ENCODE measurements at places on chromosomes 6 and 20.

- no peak for DNase-seq
These were observed 37.3 kb downstream of the MRS2 start for GRCh38 chr6:24439858-24440539.

DNA sequence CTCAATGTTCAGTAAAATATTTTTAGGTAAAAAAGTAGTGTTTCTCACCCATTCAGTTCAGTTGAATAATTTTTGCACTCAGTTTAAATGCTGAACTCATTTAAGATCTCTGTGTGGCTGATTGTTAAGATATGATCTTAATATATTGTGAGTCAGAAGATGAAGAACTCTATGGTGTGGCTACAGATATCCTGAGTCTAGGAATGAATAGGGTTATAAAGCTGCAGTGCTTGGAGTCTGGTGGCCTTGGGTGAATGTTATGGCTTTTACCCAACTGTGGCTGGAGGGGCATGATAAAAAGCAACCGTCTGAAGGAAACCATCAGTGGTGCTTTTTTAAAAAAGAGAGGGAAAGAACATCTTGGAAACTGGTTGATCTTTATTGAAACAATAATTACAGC lies 65.9 kb downstream of the CCN2 start:
- DNase-seq = no peak

DNA sequence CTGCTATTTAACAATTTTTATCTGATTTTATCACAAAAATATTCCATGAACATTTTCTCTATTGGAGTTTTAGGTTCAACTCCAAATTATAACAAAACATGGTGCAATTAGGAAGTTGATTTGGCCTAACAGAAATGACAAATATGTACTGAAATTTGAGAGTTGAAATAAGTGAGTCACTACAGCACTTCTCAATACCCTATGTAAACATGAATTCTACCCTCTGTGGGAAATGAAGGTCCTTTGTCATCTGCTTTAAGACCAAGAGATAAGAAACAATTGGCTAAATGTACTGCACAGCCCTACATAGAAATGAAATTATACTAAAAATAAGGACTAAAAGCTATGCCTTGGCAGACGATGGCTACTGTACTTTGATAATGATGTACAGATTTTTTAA lies 86.2 kb upstream of the BEND6 start:
- DNase-seq = no peak

DNA sequence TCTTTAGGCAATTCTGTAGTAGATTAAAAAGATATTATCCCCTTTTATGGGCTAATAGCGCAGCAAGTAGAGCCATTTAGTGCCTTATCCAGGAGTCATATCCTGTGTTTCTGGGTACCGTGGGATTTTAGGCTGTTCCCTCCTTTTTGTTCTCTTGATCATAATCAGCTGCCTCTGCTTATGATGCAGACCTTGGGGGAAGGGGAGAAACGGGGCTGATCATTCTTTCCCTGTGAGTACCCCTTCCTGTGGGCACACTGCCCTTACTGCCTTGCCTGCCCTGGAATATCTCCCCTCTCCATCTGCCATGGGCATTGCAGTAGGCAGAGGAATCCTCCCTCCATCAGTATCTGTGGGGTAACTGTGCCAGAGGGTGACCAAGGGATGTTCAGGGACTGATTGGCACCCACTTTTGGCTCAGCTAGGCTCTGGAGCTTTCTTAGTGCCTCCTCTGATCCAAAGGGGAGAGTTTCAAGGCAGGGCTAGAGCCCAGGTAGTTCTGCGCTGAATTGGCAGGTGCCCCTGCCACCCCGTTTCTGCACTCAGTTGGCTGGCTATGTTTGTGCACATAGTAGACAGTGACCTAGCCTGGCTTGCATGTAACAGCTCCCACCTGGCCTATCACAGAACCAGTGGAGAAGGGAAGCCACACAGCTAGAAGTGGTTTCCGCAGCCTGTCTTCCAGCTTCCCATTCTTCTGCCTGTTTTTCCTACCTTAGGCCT lies 103.3 kb downstream of the FIG4 start:
- no peak for DNase-seq

- DNase-seq = peak; percentile 78
These were observed 32.3 kb downstream of the YTHDF1 start for GRCh38 chr20:63183422-63184146.

- peak; percentile 85 for DNase-seq
These were observed 2.1 kb downstream of the SALL4 start for GRCh38 chr20:51800060-51800871.

DNA sequence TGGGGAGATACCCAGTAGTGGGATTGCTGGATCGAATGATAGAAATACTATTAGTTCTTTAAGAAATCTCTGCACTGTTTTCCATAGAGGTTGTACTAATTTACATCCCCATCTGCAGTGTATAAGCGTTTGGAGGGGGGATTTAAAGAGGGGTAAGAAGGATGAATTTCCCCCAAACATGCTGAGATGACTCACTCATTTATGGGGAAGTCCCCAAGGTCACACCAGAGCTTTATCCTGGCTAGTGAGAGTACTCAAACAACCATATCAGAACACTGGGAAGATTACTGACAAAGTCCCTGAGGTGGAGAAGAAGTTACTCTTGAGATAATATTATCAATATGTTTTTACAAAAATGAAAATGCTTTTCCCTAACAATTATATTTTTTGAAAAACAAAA lies 44.0 kb downstream of the ROS1 start:
- DNase-seq = no peak

- DNase-seq = no peak
These were observed 48.7 kb upstream of the IL20RA start for GRCh38 chr6:137093183-137094069.

- DNase-seq = no peak
These were observed 73.5 kb downstream of the PREX1 start for GRCh38 chr20:48754292-48754691.

DNA sequence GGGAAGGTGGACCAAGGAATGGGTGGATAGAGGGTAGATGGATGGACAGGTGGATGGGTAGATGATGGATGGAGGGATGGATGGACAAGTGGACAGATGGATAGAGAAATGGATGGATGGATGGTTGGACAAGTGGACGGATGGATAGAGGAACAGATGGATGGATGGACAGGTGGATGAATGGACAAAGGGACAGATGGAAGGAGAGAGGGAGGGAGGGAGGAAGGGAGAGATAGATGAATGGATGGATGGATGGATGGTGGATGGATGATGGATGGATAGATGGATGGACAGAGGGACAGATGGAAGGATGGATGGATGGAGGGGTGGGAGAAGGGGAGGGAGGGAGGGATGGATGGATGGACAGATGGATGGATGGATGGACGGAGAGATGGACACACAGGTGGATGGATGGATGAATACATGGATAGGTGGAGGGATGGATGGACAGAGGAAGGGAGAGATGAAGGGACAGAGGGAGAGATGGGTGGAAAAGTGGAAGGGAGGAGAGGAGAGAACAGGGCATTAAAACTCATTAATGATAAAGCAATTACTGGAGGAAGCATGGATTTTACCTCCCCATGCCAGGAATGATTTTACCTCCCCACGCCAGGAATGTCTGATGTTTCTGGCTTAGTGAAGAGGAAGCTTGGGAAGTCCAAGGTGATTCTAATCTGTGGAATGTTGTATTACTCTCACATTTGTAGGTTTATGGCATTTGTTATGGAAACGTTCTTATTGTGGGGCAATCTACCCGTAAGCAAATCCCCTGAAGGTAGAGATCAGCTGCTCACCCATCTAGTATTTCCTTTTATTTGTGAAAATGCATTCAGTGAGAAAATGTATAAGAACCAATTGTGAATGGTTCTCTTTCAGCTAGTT lies 383.3 kb downstream of the TAF4 start:
- DNase-seq = no peak

DNA sequence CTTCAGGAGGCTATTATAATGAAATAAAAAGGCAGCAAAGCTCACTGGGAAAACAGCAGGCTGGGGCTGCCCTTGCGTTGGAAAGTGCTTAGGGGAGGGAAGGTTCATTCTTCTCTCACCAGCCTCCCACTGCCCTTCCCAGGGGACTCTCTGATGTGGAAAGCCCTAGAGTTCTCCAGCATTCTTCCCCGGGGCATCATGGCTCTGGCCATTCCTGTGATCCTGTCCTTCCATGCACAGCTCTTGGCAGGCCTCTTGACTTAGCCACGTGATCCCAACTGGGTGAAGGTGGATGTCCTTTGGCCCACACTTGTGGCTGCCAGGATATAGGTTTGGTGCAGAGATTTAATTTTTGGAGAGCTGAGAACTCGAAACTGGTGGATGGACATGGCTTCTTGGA lies 58.0 kb upstream of the ZNF831 start:
- no peak for DNase-seq

All from HEK293T (cell line).